ENCODE measurements at places on chromosomes 3 and 15.

DNA sequence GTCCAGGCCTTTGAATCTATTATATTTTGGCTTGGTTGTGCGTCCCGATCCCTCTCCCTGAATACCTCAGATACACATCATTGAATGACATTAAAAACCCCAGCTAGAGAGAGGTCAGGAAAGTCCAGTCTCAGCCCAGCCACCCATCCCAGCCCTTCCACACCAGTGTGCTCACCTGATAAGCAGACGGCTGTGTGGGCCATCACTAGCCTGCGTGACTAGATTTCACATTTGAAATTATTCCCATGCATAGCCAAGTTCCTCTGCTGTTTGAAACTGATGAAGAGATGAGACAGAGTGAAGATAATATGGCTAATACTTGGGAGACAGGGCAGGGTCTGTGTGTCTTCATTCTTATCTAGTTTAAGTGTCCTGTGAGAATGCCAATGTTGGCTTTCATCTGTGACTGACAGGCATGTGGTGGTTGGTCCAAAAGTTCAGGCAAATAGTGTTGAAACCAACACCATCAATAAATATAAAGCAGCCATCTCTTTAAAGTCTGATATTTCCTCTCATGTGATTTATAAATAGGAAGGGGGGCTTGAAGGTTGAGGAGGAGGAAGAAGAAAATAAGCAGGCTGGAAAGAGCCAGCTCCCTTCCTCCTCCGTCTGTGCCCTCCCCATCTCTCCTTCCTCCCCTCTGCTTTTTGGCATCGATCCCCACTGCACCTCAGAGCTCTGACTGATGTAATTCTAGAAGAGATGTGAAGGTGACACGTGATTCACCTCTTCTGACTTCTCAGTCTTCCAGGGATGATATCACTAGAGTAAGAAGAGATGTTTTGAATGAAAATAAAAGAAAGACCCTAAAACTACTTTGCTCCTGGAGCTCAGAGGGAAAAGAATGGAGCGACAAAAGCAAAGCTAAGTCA lies 5.1 kb downstream of the FAM43A start:
- no peak for DNase-seq

DNA sequence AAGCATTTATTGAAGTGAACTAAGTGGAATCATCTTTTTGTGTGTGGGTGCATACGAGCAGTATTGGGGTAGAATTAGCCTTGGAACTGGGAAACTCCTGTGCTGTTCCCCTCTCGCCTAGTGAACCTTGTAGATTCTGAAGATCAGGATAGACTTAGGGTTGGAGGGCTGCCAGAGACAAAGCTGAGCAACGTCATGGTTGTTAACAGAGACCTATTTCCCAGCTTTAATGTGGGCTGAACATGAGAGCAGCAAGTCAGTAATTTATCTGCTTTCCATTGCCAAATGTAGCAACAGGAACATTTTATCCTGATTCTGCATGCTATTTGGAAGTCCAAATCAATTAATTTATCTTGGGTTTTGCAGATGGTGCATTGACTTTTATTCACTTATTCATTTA lies 246.6 kb downstream of the IL20RB start:
- no peak for DNase-seq

- DNase-seq = no peak
These were observed 23.0 kb downstream of the CMTM7 start for GRCh38 chr3:32414522-32415202.

DNA sequence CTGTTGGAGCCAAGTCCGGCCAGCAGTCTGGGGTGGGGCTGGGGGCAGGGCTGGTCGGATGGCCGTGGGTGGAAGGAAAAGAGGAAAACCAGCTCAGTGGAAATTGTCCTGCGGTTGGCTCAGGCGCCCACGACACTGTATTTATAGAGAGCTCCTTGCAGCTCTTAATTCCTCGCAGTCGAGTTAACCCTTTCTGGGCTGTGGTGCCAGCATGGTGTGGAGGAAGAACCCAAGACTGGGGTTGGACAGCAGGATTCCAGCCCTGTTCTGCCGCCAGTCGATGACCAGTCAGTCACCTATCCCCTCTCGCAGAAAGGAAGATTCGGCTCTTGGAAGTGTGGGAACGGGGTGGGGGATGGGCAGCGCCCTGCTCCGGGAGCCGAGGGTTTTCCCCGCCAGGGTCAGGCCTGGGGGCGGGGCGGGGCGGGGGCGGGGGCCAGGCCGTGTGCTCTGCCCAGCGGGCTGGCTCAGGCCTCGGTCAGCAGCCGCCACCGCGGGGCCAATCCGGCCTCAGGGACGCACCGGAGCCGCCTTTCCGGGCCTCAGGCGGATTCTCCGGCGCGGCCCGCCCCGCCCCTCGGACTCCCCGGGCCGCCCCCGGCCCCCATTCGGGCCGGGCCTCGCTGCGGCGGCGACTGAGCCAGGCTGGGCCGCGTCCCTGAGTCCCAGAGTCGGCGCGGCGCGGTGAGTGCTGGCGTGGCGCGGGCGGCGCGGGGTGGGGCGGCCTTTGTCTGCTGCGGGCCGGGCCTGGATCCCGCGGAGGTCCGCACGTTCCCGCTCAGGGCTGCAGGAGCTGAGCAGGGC lies at the start of gene CD276:
Gene CD276 (plus strand): TSS at position 607 of the 804 bp plus-strand sequence. CDS start 15,257 bp downstream, outside the sequence.
- peak; percentile 61 for DNase-seq

DNA sequence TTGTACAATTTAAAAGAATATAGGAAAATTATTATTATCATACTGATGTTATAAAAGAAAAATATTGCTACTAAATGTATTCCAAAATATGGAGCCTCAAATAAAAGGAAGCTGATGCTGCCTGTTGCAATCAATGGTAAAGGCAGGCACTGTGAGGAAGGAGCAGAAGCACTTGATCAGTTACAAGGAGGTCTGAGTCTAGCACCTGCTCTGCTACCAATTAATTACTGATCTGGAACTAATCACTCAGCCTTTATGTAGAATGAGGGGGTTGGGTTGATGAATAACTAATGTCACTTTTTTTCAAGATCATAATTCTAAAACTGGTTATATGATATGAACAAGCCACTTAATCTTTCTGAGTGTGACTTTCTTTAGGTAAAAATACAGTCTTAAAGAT lies 5.5 kb downstream of the ADGRG7 start:
- no peak for DNase-seq

- DNase-seq = peak; percentile 13
These were observed 235.1 kb downstream of the CD47 start for GRCh38 chr3:107855710-107856109.

DNA sequence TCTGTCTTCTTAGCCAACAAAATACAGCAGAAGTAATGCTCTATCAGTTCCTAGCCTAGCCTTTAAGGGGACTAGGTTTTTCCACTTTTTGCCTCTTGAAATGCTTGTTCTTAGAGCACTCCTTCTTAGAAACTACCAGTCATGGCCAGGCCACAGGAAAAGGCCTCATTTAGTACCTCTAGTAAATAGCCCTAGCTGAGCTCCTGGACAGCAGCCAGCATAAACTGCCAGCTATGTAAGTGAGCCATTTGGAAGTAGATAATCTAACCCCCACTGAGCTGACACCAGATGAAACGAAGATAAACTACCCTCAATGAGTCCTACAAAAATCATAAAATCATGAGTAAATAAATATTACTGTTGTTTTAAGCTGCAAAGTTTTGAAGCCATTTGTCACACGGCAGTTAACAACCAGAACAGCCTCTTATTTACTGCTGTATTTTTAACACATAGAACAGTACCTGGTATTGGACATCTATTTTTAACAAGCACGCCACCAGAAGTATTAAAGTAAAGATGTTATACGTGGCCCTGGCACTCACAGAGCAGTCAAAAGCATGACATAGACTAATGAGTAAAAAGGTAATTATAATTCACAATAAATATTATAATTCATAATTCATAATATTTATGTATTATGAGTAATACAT lies 12.0 kb downstream of the TBC1D5 start:
- no peak for DNase-seq

GRCh38 chr15:77034695-77035489 lies 36.0 kb downstream of the TSPAN3 start:
- DNase-seq = no peak

DNA sequence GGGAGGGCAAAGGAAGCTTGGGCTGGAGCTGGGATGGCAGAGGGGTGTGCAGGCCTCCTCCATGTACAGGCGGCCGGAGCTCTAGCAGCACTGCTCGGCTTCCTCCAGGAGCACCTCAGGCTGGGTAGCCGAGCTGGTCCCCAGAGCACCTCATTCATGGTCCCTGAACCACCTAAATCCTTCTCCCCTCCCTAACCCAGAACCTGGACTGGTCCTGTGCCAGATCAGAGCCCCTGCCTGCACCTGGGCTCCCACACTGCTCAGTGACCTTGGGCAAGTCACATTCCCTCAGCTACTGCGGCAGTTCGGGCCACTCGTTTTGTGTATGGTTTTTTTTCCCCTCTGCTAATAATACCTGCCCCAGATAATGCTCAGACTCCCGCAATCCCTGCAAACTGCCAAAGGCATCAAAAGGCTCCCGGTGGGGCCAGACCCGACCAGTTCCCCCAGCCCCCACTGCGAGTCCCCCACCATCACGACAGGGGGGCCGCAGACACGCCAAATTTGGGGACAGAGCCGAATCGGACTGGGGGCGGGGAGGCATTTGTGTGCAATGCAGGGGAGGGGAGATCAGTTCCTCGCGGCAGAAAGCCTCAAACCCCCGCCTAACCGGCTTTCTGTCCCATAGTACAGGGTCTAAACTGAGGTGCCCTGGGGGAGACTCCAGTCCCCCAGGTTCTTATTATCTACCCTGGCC lies 1.3 kb downstream of the SEMA7A start:
- DNase-seq = no peak

DNA sequence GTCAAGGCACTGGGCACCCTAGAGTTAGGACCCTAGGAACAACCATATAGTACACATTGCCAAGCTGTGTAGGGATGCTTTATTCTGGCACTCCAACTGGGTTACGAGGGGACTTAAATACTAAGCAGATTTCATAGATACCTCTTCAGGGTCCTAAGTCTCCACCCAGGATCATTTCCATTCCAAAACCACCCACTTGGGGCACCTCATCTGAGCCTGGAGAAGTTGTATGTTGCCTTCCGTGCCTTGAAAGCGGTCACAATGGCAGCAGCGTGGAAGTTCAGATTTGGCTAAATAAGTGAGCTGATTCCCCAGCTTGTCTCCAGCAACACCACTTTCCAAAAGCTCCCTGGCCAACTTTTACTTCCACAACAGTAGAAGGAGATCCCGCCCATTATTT lies 4.6 kb downstream of the TMEM202 start:
- DNase-seq = no peak

- DNase-seq = no peak
These were observed 433 bp downstream of the FILIP1L start for GRCh38 chr3:100113723-100114412.

GRCh38 chr3:31452495-31453106 lies 80.1 kb upstream of the STT3B start:
- DNase-seq = no peak

- no peak for DNase-seq
These were observed at the start of gene RETNLB for GRCh38 chr3:108757404-108757982. Gene RETNLB (minus strand): TSS chr3:108757410. CDS start chr3:108757185, 225 bp downstream.

- no peak for DNase-seq
These were observed 81.7 kb upstream of the CADM2 start for GRCh38 chr3:84877092-84877491.

DNA sequence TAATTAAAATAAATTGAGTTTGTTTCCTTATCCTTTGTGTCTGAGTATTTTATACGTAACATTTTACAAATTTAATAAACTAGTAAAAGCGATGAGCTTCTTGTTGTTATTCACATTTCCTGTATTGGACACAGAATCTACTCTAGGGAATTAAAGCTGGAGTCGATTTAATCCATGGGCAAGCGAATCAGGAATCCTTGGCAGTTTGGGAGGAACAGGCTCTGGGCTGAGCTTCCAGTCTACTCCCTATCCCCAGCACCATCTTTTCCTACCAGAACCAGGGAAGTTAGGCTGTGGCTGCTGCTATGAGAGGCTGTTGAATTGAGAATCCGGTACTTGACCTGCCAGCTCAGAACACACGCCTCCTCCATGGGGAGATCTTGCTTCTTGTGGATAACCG lies 437.3 kb upstream of the TPM1 start:
- DNase-seq = no peak

DNA sequence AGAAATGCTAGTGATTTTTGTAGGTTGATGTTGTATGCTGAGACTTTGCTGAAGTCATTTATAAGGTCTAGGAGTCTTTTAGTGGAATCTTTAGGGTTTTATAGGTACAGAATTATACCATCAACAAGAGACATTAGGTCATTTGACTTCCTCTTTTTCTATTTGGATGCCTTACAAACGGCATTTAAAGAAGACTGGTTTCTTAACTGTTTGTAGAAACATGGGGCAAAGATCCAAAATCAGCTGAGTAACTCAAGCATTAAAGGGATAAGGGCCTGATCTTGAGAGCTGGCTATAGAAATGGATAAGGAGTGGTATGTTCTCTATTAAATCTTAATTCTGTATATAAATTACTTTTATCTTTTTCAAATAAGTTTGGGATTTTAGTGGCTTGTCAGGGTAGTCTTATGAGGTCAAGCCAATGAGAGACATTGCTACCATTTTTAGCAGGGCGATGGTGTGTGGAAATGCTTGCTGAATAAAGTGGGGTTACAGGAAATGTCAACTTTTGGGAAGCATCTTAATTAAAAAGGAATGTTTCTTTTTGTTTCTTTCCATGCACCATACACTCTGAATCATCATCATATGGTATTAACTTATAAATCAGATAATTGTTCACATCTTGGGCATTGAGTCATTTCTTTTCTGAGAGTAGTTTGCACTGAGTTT lies 197.7 kb upstream of the GBE1 start:
- DNase-seq = no peak

- DNase-seq = peak; percentile 5
These were observed 55.0 kb downstream of the GOLIM4 start for GRCh38 chr3:168040607-168041208.

DNA sequence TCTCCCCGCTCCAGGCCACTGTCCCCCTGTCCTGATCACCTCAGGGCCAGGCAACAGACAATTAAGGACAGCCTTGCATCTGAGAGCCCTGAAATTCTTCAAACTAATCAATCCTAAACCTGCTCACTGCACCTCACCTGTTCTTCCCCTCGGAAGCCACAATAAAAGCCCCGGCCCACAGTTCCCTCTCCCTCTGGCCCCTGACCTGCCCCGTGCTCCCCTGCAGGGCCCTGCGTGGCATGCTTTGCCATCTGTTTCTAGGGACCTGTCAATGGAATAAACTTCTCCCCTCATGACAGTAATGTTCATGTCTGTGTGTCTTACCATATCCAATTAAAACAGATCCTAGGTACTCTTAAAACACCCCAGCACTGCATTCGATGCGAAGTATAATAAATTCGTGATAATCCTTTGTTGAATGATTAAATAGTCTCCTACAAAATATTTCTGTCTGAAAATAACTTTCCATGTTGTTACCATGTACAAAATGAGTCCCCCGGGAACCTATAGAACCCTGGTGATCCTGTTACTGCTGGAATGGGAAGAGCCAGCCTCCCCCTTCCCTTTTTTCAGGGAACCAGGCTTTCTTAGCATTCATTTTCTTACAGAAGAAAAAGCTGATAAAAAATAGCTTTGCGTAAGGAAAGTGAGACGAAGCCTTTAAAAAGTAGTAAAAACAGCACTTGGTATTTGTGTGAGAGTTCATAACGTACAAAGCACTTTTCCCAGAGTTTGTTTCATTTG lies 59.0 kb downstream of the ABTB1 start:
- DNase-seq = no peak

DNA sequence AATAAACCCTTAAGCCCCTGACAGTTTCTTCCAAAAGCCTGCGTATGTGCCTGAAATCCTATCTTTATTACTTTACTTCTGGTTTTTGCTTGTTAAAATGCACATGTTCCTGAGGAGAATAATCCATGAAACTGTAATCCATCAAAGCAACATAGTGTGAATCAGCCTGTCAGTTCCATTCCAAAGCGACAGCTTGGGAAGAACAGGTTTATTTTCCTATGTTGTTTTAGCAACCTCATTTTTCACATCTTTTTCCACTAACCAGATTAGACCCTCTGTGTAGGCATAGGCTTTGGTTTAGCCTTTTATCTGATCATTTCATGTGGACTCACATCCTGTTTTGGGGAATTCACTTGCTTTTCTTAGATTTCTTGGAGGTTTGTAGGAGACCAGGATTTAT lies 988.0 kb downstream of the SQOR start:
- no peak for DNase-seq
